ENCODE measurements at places on chromosomes 16 and 17. TPM values are rescaled to one million over a fixed set of nuclear protein-coding genes. Genes with fewer than 3 reads are reported as not detected.

IGSF6 gene
- 4.5 TPM for polyA plus RNA-seq

KRTAP9-8 gene
- polyA plus RNA-seq: not detected

DHRS7C gene
- 118 TPM for polyA plus RNA-seq

HS3ST3B1 gene
- polyA plus RNA-seq: 1.5 TPM

KCNJ18 gene
- not detected for polyA plus RNA-seq

PEX12 gene
- polyA plus RNA-seq: 7.7 TPM
